Immature natural killer cell (primary cell): ENCODE measurements at places on chromosomes 16 and 17.

DNA sequence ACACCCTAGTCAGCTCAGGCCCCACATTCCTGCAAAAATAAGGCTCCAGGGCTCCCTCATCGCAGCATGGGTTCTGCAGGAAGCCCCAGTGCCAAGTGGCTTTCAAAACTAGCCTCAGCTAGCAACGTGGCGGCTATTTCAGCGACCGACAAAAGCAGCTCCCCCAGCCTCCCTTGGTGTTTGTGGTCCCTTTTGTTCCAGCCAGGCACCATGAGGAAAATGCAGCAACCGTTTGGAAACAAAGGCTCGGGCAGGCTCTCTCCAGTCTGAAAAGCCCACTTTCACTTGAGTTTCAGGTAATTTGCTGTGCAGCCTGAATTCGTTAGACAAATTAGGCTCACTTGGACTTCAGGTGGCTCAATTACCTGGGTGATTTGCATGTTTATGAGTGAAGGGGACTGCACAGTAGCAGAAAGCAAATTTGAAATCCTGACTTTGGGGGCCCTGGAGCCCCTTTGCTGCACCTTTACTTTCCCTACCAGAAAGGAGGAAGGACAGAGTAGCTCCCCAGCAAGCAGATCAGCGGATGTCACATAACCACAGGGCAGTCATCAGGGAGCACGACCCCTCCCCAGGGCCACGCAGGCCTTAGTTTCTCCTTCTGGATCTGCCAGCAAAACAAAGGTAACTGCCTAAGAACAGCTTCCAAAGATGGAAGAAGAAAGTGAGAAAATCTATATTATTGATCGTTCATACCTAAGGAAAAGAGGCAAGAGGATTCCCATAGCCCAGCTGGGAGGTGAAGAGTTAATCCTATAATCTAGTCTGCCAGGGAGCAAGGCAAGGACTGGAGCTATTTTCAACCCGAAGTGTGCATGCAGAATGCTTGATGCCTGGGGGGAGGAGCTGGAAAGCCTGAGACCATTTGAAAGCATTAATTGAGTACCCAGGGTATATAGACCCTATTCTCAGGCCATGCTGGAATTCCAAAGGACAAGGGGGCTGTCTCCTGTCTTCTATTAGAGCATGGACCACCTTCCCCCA lies 143.1 kb upstream of the SDK2 start:
- DNase-seq: no peak

GRCh38 chr17:72056727-72057290 lies 64.0 kb upstream of the SOX9 start:
- no peak for DNase-seq

GRCh38 chr17:49315551-49316257 lies 46.3 kb downstream of the ZNF652 start:
- DNase-seq: peak; percentile 68

DNA sequence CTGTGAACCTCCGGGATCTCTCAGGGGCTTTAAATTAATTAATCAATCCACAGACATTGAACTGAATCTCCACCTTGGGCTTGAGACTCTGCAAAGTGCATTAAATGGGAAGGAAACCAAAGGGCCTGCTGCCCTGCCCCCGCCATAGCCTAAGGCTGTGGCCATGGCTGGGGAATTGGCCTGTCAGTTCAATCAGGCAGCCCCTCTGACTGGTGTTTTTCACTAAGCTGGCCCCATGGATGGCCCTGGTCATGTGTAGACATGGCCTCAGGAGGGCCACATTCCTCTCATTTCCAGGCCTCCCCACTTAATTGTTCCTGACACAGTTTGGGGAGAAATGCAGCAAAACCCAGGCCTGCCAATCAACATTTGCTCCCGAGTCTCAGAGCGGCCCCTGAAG lies 499.8 kb downstream of the WWOX start:
- no peak for DNase-seq

GRCh38 chr17:71667661-71668060 lies 453.2 kb upstream of the SOX9 start:
- DNase-seq: no peak

DNA sequence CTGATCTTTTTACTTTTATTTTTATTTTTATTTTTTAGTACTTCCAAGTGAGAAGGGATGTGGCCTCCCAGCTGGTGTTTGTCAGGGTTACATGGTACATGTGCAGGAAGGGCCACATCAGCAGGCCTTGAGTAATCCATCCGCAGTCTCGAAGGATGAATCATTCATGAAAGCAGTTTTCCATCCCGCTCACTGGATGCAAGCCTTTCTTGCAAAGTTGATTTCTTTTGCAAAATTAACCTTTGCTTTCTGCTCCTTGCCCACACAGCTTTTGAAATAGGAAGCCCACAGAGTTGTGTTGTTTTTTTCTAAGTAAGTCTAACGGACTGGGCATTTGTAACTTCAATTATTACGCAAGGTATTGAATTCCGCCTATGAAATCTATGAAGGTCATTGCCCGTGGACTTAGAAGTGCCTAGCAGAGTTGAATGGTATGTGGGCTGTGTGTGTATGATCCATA lies 157.4 kb downstream of the PRKCA start:
- DNase-seq: no peak

- DNase-seq: no peak
Observed at GRCh38 chr16:57893217-57893558, 77.7 kb downstream of the CNGB1 start.

DNA sequence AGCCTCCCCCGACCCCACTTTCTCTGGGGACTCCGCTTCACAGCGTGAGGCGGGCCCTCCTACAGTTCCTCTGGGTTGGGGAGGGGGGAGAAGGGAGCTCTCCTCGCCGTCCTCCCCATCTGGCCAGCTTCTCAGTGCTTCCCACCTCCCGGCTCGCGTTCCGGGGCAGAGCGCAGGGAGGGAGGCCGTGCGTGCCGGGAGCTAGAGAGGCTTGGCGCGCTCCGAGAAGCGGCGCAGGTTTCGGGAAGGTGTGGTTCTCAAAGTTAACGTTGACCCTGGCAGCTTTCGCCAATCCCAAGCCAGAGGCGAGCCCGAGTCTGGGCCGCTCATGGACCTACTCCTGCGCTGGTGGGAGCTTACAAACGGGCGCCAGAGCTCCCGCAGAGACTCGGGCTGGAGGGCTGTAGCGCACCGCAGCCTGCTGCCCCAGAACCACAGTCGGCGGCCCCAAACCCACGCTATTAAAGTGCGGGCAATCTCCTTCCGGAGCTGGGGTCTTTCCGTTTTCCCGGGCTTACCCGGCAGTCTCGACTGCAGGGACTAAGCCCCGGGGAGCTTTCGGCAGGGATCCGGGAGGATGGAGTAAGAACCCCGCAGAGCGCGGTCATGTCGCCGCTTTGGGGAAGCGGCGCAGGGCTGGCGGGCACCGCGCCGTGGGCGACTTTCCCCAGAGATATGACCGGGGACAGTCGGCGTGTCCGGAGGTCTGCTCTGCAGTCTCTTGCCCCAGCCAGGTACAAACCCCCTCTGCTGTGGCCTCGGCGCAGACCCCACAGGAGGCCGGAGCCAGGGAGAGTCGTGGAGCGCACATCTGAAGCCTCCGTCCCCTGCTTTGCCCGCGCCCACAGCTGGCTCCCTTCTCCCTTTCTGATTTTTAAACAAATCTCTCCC lies 787 bp downstream of the CDH11 start:
- DNase-seq: no peak

DNA sequence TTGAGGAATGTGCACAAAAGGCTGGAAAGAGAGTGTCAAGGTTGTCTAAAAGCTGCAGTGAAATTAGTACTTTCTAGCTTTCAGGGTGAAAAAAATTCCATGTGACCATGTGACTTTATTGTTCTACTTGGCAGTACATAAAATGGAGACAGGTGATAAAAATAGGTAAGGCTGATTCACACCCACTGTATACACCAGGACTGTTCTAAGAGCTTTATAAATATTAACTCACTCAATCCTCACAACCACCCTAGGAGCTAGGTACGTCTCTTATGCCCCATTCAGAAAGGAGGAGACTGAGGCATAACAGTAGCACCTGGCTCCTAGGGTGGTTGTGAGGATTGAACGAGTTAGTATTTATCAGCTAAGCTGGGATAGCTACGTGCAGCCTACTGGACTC lies 28.2 kb upstream of the DNAH17 start:
- no peak for DNase-seq

- DNase-seq: peak; percentile 55
Observed at GRCh38 chr16:10878644-10879501, 1.9 kb downstream of the CIITA start.

- peak; percentile 82 for DNase-seq
Observed at GRCh38 chr16:81841722-81842121, 62.6 kb downstream of the PLCG2 start.

DNA sequence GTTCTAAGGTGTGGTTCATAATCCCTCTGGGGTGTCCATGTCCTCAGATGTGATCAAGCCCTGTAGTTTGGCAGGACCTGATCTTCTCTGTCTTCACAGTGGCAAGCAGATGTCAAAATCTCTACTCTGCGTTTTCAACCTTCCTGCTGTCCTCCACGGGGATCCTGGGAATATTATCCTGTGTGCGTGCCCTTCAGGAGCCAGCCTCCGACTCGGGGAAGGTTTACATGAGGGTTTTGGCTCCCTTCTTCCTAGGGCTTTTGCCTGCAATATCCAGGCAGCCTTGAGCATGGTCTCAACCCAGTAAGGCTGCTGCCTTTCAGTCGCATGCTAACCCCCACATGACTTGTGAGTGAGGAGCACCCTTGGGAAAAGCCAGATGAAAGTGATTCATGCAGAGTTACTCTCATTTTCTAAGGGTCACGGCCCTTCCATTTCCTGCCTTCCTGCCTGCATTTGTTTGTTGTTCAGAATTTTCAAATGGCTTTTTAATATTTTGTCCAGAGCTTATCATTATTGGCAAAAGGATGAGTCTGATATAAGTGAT lies 202.2 kb upstream of the CHMP6 start:
- DNase-seq: no peak

GRCh38 chr16:22948058-22948602 lies 134.2 kb downstream of the HS3ST2 start:
- no peak for DNase-seq

- DNase-seq: no peak
Observed at GRCh38 chr17:1769822-1770477, 8.1 kb downstream of the SERPINF1 start.

GRCh38 chr17:67421869-67422273 lies 44.8 kb downstream of the PITPNC1 start:
- DNase-seq: peak; percentile 77

GRCh38 chr17:81870981-81871386 lies at the start of gene ARHGDIA:
Gene ARHGDIA, minus strand, starts transcription at chr17:81871337. Its CDS starts 1,407 bp downstream, at chr17:81869930.
- DNase-seq: no peak

DNA sequence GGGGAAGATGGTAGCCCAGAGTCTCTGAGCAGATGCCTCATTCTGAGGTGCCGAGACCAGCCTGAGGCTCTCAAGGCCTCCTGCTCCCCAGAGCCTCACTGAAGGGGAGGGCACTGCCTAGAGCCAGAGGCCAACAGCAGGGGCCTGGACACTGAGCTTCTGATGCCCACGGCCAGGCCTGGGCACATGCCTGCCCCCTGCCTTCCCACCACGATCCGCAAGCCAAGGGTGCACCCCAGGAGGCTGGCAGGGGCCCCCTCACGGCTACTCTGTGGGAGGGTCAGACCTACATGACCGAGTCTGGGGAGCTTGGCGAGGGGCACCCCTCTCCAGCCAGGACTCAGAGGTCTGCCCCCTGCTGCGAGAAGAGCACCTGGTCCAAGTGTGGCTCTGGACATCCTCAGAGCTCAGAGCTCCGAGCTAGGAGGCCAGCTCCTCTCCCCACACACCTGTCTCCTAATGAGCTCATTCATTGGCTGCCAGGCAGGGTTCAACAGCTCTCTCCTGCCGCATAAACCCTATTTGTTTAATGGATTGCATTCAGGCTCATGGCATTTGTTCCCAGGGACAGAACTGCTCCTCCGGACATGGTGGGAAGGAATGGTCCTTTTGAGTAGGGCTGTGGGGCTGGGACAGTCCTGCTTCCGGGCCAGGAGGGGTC lies 13.9 kb downstream of the OTOP3 start:
- no peak for DNase-seq

DNA sequence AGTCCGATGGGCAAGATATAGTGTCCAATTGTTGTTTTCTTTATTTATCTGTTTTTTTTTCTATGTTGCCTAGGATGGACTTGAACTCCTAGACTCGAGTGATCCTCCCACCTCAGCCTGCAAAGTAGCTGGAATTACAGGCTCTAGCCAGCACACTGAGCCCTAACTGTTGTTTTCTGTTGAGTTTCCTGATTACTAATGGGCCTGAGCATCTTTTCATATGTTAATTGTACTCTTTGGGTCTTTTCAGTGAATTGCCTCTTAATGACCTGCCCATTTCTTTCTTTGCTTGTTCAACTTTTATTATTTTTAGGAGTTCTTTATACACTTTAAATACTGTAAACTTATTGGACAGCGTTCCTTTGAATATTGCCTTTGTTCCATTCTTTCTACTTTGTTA lies 213.0 kb downstream of the HS3ST3B1 start:
- no peak for DNase-seq

GRCh38 chr16:85264752-85265151 lies 152.5 kb upstream of the CIBAR2 start:
- no peak for DNase-seq
